ENCODE measurements at places on chromosomes 16 and 17.

DNA sequence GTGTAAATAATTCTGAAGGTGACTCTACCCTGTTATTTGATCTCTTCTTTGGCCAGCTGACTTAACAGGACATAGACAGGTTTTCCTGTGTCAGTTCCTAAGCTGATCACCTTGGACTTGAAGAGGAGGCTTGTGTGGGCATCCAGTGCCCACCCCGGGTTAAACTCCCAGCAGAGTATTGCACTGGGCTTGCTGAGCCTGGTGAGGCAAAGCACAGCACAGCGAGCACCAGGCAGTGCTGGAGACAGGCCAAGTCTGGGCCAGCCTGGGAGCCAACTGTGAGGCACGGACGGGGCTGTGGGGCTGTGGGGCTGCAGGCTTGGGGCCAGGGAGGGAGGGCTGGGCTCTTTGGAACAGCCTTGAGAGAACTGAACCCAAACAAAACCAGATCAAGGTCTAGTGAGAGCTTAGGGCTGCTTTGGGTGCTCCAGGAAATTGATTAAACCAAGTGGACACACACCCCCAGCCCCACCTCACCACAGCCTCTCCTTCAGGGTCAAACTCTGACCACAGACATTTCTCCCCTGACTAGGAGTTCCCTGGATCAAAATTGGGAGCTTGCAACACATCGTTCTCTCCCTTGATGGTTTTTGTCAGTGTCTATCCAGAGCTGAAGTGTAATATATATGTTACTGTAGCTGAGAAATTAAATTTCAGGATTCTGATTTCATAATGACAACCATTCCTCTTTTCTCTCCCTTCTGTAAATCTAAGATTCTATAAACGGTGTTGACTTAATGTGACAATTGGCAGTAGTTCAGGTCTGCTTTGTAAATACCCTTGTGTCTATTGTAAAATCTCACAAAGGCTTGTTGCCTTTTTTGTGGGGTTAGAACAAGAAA, 5.1 kb downstream of the STH start:
- no peak for DNase-seq

GRCh38 chr17:14428648-14429029, 127.8 kb downstream of the HS3ST3B1 start:
- peak; percentile 36 for DNase-seq

DNA sequence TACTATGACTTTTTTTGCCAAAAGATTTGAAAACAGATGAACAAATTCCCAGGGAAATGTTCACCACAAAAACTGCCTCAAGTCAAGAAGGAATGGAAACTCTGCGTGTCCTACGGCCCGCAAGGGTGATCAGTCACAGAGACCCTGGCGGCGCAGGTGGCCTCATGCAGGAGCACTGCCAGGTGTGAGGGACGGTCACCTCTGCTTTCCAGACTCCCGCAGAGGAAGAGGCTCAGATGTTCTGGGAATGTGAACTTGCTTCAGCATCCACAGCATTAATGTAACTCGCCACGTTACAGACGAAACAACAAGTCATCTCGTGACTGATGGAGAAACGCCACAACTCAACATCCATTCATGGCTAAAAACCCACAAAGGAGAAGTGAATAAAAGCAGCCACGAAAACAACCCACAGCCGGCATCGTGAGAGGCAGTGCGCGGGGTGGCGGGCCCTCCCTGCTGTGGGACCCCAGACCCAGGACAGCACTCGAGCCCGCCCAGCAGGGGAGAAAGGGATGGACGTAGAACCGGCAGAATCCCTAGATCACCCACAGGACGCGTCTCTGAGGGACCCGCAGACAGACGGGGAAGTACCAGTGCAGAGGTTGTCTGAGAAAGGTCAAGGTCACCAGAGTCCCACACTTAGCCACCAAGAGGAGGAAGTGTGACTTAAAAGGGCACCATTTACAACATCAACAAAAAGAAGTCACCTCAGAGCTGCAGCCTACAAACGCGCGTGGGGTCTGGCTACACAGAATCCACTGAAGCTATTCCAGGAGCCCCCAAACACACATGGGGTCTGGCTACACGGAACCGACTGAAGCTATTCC, 76.9 kb upstream of the GNG13 start:
- DNase-seq: no peak

DNA sequence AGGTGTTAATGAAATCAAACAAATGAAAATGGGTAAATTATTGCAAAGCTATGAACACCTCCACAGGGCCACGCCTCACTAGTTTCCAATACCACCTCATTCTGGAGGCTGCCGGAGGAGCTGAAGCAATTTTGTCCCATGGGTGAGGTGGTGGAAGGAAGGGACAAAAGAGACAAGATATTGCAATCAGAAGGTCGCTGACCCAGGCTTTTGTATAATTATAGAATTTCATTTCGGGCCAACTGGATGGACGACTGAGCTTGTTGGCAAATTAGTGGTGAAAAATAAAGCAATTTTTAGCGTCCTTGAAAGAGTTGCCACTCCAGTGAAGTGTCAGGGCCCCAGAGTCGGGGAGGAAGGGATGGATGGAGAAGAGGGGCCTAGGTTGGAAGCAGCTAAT, 147.9 kb downstream of the CYLD start:
- DNase-seq: no peak

DNA sequence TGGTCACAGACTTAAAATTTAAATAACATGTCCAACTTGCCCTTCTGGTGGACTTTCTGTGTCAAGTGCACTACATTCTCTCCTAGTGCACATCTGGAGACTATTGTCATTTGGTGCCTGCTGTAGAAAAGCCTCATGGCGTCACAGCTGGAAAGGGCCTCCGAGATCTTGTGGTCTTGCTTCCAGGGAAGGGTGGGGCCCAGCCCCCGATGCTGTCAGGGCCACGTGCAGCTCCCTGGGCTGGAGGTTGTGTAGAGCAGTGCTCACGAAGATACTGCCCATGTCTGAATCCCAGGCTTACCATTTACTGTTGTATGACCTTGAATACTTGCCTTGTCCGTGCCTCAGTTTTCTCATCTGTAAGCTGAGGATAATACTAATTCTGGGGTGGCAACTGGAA, 6.8 kb upstream of the MPRIP start:
- no peak for DNase-seq

DNA sequence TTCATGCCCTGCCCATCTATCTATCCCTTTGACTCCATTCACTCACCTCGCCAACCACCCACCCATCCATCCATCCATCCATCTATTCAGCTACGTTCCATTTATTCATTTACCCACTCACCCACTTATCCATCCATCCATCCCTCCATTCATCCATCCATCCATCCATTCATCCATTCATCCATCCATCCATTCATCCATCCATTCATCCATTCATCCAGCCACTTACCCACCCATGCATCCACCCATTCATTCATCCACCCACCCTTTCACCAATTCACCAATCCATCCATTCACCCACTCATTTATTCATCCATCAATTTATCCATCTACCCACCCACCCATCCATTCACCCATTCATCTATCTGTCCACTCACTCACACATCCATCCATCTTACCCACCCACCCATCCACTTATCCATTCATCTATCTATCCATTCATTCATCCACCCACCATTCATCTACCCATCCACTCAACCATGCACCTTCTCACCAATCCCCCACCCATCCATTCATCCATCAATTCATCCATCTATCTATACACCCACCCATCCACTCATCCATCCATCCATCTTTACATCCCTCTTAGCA, 19.5 kb upstream of the KCNJ12 start:
- DNase-seq: no peak

All from CD4-positive, alpha-beta T cell treated with Interleukin-10 for 1 hour (primary cell).